ENCODE measurements at places on chromosomes 1 and 21.

DNA sequence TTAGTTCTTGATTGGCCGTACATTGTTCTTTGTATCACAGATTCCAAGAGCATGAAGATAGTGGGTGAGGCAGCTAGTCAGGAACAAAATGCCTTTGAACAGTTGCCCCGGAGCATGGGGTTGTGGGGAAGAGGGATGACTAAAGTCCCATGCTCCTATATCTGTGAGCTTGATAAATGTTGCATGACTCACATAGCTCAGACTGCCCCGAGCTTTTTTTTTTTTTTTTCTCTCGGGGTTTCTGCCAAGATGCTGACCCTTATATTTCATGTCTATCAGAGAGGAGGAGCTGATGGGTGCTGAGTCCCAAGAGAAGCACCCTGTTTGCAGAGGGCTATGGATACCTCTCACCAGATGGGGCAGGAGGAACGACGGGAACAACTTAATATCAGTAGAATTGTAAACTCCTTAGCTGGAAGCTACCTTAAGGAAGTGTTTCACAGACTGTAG lies 40.6 kb downstream of the SRRM1 start:
- peak; percentile 99 for DNase-seq

GRCh38 chr1:82318265-82318664 lies 517.5 kb downstream of the ADGRL2 start:
- peak; percentile 13 for DNase-seq

- DNase-seq: no peak
These were observed 185.5 kb upstream of the C1orf174 start for GRCh38 chr1:4085546-4085945.

DNA sequence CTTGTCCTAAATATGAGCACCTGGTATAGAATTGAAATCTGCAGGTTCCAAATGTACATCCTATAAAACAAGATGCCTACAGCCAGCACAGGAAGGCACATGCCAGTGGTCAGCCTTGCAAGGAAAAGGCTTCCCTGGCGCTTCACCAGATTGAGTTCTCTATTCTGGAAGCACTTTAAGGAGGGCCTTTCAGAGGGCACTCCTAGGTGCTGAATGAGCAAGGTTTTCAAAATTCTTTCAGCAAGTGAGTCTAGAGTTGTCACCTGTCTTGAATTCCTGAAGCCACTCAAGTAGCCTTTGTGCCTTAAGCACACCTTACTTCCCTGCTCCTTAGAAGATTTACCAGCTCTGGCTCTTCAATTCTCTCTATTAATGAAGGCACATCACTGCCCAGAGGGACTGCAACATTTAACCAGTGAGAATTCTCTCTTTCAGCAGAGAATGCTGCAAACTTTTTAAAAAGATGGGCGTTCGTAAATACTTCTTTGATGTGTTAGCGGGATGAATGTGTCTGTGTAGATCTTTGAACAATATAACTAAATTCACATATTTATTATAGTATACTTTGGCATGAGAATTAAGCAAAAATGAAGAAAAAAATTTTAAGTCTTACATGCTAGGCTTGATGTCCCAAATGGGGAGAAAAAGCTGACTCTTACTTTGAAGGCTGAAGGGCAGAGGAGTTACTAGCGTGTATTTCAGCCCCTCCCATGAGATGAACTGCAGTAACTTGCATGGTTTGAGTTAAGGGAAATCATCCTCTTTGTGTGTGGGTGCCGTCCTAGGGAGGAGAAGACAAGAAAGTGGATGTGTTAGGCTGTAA lies 162.0 kb downstream of the NTPCR start:
- DNase-seq: no peak

DNA sequence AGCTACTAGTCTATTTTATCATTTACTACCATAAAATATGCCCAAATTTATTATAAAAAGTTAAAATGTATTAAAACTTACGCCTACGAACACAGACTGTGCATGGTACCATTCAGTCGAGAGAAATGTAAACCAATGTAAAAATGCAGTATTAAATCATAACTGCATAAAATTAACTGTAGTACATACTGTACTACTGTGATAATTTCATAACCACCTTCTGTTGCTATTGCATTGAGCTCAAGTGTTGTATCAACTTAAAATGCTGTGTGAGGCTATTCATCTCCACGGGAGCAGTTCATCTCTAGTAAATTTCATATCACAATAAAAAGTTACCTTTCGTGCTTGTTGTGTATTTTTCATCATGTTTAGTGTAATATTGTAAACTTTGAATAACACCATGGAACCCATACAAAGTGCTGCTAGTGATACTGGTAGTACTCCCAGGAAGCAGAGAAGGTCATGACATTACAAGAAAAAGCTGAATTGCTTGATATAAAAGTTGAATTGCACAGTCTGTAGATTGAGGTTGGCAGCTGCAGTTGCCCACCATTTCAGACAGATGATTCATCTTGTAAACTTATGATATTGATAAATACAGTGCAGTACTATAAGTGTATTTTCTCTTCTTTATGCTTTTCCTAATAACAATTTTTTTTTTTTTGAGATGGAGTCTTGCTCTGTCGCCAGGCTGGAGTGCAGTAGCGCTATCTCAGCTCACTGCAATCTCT lies 19.0 kb upstream of the CENPF start:
- no peak for DNase-seq

GRCh38 chr1:94243665-94244064 lies 6.3 kb upstream of the ARHGAP29 start:
- DNase-seq: no peak

- DNase-seq: no peak
These were observed 113.1 kb downstream of the PCBP3 start for GRCh38 chr21:45756669-45757068.

- no peak for DNase-seq
These were observed 20.0 kb upstream of the KCNH1 start for GRCh38 chr1:211153932-211154331.

DNA sequence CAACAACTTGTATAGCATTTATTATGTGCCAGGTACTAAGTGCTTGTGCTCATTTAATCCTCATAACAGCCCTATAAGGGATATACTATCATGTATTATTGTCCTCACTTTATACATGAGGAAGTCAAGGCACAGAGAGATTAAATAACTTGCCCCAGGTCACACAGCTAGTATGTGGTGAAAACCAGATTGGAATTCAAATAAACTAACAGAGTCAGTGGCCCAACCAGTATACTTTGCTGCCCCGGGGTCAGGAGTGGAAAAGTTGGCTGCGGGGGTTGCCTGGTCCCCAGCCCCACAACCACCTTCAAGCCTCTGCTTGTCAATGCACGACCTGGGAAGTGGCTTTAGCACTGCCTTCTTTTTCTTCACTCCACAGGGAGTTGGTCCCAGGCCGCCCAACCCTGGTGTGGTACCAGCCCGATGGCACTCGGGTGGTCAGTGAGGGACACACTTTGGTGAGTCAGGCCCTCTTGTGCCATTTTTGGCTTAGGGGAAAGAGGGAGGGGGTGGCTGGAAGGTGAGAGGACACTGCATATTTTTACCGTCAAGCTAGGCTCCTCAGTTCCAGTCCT lies 2.5 kb downstream of the ADAM15 start:
- no peak for DNase-seq

- DNase-seq: peak; percentile 76
These were observed 1.2 kb downstream of the HSPG2 start for GRCh38 chr1:21935891-21936365.

GRCh38 chr1:89671775-89672488 lies 39.0 kb downstream of the LRRC8C start:
- DNase-seq: peak; percentile 86

- DNase-seq: no peak
These were observed 694 bp upstream of the MRPL9 start for GRCh38 chr1:151763990-151764389.

GRCh38 chr1:55685560-55685959 lies 470.4 kb upstream of the USP24 start:
- no peak for DNase-seq

DNA sequence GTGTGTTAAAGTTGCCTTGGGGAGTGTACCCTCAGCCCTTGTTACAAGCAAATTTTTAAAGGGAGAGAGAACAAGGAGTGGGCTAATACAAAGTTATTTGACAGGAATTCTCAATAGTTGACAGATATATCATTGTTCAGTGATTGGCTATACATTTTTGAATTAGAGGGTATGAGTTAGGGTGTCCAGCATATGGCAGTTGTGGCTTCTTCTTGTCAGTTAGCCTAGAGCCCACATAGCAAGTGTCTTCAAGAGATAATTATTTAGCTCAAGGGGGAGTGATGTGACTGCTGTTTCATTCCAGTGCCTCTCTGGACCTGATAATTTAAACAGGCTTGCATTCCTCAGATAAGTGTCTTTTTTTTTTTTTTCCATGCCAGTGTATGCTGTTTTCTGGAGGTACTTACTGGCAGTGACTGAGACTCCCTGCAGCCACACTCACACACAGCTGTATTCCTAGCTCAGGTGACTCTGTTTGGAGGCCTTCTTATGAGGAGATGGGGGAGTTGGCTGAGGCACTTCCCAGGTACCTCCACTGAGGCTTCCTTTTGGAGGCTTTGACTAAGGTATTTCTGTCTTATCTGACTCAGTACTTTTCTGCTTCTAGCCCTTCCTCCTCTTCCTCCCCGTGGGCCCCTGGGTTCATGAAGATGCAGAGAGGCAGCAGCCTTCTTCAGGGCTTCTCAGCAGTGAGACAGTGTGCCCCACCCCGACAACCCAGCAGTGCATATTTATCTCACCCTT lies 32.3 kb downstream of the IVNS1ABP start:
- no peak for DNase-seq

- no peak for DNase-seq
These were observed 464.9 kb downstream of the CAMTA1 start for GRCh38 chr1:7250176-7250575.

GRCh38 chr1:6491480-6491962 lies at the start of gene PLEKHG5:
PLEKHG5 (minus strand) TSS chr1:6491667; CDS start chr1:6477571, 14,096 bp downstream.
- DNase-seq: peak; percentile 98

DNA sequence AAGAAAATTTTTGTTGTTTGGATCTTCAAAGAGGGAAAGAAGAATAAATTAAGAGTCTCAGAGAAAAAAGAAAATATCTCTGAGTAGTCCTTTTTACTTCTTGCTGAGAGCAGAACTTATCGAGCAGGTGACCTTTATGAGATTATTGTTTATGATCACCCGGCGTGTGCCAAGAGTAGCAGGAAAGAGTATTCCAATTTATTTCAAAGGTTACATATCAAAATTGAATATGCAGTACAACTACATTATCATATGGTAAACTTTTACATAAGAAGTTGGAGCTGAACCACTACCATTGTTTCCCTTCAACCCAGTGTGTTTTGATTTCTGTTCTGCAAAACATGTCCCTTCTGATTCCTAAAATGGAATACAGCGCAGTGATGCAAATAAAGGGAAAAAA lies 204.3 kb upstream of the SNX7 start:
- no peak for DNase-seq

GRCh38 chr1:54370287-54370989 lies 35.8 kb downstream of the SSBP3 start:
- DNase-seq: no peak
